A549 treated with RU486 at 1 μM for 4 hours (cell line): ENCODE measurements at places on chromosomes 7 and 10. TPM values are rescaled to one million over a fixed set of nuclear protein-coding genes. Genes with fewer than 3 reads are reported as not detected.

TSPAN13 gene
- 11.7 to 15.5 TPM (median 14.3 TPM) in 5 replicates for total RNA-seq

STEAP2 gene
- total RNA-seq: 2.8 to 4.2 TPM (median 3.7 TPM) in 5 replicates

CTAGE8 gene
- total RNA-seq: 0.12 TPM in 1 of 5 replicates, not detected in the others

EPHA1 gene
- not detected in 5 replicates for total RNA-seq

SHH gene
- 1.4 to 3.5 TPM (median 2.4 TPM) in 5 replicates for total RNA-seq

FANK1 gene
- 2.4 to 3.8 TPM (median 3.0 TPM) in 5 replicates for total RNA-seq

GPNMB gene
- total RNA-seq: 1.7 to 3.3 TPM (median 2.6 TPM) in 5 replicates

MRC1 gene
- total RNA-seq: 0.01 to 0.08 TPM (median 0.05 TPM) in 4 of 5 replicates, not detected in the other

NAT16 gene
- 0.06 to 0.15 TPM (median 0.14 TPM) in 5 replicates for total RNA-seq

CTAGE4 gene
- 0.05 TPM in 1 of 5 replicates, not detected in the others for total RNA-seq

GNA12 gene
- 38.1 to 48.2 TPM (median 44.2 TPM) in 5 replicates for total RNA-seq

CLRN3 gene
- total RNA-seq: 0.23 TPM in 1 of 5 replicates, not detected in the others

CRPPA gene
- 0.27 to 1.3 TPM (median 0.67 TPM) in 5 replicates for total RNA-seq

C10orf67 gene
- 0.03 to 0.24 TPM (median 0.13 TPM) in 4 of 5 replicates, not detected in the other for total RNA-seq

STOX1 gene
- total RNA-seq: 0.60 to 0.90 TPM (median 0.81 TPM) in 5 replicates

AIFM2 gene
- 28.7 to 37.7 TPM (median 37.3 TPM) in 5 replicates for total RNA-seq

LRMDA gene
- 3.1 to 6.5 TPM (median 4.6 TPM) in 5 replicates for total RNA-seq
